Cardiac muscle cell (in vitro differentiated cells and primary cell): ENCODE measurements at places on chromosomes 7 and 10.

- no peak for DNase-seq
Measured at GRCh38 chr10:84395581-84395980, 67.2 kb downstream of the CCSER2 start.

DNA sequence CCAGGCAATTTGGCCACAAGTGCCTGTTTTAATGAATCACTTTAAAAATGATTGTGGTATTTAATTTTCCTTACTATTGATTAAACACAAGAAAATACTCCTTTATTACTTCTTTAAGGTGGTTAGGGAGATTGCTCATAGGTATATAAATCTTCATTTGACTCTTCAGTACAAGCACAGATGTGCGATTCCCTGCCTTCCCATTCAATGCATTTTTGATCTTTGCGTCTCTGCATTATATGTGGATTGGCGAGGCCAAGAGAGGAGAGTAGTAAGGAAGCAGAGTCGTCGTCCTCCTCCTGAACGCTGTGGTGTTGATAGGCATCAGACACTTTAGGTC is 683.7 kb downstream of the LRMDA start:
- no peak for DNase-seq

DNA sequence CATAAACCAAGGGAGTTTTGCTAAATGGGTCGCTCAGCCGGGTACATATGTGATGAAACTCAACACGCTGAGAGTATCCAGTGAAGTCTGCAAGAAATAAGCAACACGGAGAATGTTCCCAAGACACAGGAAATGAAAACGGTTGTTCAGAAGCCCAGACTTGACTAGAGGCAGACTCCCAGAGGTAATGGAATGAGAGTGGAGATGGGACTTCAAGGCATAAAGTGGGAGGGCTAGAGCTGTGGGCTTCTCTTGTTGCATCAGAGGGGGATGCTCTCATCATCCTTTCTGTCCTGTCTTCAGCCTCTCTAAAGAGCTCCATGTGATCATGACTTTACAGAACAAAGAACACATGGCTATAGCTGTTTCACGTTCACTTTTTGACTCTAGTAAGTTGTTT is 88.3 kb downstream of the BAMBI start:
- no peak for DNase-seq

GRCh38 chr7:111676811-111677210 is 114.5 kb upstream of the IMMP2L start:
- DNase-seq, result no peak

GRCh38 chr10:80498833-80499741 is 38.6 kb upstream of the SH2D4B start:
- peak; percentile 99 for DNase-seq

- no peak for DNase-seq
Measured at GRCh38 chr7:45874408-45875131, 1.7 kb upstream of the CCDC201 start.

DNA sequence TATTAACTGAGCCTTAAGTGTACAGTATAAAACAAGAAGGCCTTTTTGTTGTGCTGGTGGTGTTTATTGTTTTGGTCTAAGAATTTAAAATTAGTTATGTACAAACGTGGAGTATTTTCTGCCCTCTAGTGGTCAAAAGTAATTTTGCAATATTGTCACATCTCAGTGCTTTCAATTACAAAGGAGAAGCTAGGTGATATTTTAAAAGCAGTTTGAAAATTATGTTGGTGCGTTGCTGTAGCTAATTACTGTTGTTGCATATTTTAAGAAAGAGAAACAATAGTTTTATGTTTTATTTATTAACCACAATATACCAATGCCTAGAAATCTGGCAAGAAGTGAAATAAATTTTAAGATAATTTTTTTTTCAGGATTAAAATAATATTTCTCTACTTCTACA is 11.4 kb downstream of the NPVF start:
- peak; percentile 73 for DNase-seq

DNA sequence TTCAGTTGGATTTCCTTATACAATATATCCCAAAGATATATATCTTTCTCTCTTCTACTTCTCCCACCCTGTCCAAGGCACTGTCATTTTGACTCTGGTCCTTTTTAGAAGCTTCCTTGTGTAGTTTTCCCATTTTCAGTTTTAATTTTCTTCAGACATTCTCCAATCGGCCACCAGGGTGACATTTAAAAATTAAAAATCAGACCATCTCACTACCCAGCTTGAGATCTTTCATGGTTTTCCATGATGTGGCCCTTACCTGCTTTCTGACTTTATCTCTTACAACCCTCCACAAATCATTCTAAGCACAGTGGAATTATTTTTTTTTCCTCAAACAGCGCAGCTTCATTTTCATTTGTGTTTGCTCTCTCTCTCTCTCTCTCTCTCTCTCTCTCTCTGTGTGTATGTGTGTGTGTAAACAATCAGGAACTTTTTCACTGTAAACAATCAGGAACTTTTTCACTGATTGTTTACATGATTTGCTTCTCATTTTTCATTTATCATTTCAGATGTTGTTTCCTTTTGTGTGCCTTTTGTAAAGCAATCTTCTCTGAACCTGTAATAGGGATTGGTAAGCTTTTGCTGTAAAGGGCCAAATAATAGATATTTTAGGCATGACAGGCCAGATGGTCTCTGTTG is 348.9 kb downstream of the ATRNL1 start:
- DNase-seq, result no peak

- peak; percentile 14 for DNase-seq
Measured at GRCh38 chr7:25124465-25125136, 459 bp downstream of the CYCS start.

DNA sequence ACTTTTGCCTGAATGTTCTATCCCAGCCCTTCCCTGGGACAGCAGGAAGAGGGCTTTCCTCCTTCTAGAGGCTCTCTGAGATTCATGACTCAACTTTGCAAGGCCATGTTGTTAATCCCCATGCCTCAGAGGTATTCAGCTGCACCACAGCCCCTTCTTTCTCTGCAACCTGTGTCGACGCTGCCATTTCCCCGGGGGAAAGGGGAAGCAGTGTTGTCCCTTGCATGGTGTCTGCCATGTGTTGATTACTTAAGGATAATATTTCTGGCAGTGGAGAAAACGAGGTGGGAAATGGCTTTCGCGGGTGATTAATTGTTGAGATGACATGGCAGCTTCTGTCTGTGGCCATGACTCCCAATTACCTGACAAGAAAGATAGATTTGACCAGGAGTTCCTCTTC is 133.1 kb downstream of the SORCS3 start:
- no peak for DNase-seq

- no peak for DNase-seq
Measured at GRCh38 chr7:39130857-39131526, 153.3 kb downstream of the POU6F2 start.

DNA sequence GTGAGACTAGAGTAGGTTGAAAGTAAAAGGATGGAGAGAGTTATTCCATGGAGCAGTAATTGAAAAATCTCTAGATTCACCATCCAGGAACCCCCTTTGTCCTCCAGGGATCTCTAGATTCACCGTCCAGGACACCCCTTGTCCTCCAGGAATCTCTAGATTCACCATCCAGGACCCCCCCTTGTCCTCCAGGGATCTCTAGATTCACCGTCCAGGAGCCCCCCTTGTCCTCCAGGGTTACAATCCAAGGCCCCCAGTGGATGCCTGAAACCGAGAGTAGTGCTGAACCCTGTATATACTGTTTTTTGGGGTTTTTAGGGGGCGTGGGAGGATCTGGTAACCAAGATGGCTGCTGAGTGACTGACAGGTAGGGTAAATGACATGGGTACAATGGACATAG is 38.3 kb upstream of the PPP2R2D start:
- DNase-seq, result no peak

DNA sequence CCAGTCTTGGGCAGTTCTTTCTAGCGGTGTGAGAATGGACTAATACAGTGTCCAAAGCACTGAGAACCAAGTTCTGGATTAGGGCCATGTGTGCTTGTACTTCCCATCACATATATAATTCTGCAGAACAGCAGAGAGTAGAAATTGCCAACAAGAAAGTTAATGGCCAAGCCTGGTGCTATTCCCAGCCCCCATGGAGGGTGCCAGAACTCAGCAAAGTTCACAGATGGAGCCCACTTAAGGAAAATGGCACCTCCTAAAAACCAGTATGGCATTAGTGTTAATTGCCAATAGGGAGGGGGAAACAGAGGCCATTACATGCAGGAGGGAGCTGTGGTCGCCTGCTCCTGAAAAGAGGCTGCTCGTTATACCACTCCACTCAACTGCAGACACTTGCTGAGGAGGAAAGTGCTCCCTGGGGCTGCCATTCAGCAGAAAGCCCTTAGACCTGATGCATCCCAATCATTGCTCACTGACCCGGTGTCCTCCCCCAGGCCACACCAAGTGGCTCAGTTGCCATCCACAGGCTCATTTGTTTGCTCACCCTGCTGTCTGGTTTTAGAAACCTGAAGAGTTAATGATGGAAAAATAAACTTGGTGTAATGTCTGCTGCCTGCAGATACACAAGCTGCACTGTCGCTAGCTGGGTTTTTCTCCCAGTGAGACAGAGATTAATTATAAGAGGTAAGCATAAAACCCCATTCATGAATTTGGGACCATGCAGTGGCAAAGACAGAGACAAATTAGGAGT is 280.6 kb downstream of the GFRA1 start:
- no peak for DNase-seq

- DNase-seq, result no peak
Measured at GRCh38 chr7:2660359-2661095, 27.5 kb upstream of the AMZ1 start.

GRCh38 chr10:287814-288213 is 152.6 kb downstream of the ZMYND11 start:
- DNase-seq, result no peak

DNA sequence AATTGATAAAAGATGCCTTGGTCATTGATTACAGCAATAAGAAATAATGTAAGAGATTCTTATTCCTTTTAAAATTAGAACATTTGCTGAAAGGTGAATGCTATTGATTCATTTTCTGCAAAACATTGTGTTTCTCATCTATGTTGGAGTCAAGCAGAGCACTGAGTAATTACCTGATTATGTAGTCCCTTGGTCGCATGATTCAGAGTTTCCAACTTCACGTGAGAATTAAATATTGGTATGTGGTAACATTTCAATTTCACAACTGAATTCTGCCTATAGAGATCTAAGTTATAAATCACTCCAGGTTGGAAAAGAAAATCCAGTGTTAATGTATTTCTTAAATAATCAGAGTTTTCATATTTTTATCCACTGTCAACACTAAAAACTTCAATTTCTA is 701.4 kb downstream of the PHTF2 start:
- DNase-seq, result no peak

DNA sequence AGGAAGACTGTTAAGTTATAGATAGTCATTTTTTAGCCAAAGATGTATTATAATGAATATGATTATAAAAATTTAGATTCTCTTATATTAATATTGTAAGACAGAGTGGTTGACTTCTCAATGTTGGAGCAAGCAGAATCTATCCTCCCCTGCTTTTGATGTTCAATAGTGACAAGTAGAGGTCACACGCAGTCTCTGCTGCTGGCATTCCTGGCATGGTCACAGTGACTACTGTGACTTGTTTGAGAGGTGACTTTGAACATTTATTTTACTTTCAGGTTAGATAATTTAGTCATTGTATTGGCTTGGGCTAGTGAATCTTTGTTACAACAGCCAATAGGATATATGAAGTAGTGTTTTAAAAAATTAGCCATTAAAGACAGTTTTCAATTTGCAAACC is 13.7 kb upstream of the CD36 start:
- no peak for DNase-seq

- no peak for DNase-seq
Measured at GRCh38 chr7:83633516-83633915, 15.4 kb downstream of the SEMA3E start.

GRCh38 chr7:119572132-119572531 is 700.8 kb upstream of the KCND2 start:
- no peak for DNase-seq

GRCh38 chr10:130921461-130921860 is 390.1 kb downstream of the TCERG1L start:
- DNase-seq, result no peak

DNA sequence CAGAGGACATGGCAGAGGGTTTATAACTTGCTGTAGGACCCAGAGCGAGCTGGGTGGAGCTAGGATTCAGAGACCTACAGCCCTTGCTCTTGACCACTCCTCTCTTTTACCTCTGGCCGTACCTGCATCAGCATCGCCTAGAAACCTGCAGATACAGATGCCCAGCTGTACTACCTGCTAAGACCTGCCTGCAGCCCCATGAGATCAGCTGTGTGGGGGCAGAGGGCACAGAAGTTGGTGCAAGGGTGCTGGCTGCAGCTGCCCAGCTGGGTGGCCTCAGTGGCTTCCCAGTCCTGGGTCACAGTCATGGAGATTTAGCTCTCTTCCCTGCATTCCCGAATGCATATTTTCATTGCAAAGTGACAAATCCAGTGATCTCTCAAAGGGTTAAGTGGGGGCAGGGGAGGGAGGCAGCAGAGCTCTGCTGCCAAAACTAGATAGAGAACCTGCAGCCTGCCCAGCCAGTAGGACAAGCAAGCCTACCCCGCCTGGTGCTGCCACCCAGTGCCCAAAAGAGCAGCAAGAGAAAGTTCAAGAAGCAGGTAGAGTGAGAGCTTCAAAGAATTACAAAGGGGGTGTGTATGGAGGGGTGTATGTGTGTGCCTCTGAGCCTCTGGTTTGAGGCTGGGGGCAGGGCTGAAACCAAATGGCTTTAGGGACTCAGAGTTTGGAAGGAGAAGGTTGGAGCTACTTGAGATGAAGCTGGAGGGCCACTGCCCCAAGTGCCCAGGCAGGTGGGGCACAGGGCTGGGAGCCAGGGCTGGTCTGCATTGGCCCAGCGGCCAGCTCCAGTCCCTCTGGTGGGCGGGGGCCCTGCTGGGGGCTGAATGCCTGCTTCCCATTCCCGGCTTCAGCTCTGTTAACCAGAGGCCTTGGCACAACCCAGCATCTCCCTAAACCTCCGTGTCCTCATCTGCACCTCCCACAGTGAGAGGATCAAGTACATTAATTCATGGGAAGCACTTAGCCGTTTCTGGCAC is 6.9 kb downstream of the FAM241B start:
- DNase-seq, result peak; percentile 9

DNA sequence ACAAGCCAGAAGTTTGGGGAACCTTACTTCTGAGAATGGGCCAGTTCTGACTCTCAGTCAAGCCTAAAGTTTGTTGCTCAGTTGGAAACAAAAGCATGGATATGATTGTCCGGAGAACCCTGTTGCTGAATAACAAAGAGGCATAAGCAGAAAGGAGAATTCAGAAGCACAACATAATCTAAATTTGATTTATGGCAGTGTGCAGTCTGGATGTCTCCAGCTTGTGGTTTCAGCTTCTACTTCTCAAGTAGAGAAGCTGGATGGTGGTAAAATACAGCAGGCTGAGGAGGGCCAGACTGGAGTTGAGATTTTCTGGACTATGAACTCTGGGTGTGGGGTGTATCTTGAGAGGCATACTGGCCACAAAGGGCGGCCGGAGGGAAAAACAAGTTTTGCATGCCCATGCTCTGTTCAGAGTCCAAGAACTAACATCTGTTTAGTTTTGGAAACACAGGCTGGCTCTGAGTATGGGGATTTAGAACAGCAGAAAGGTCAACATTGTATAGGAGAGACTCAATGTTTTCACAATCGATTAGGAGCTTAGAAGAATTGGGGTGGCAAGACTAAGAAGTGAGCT is 592.9 kb downstream of the CNTNAP2 start:
- no peak for DNase-seq

- peak; percentile 69 for DNase-seq
Measured at GRCh38 chr10:13349463-13350274, 1.6 kb upstream of the SEPHS1 start.
